ENCODE measurements at places on chromosomes 4 and X. TPM values are rescaled to one million over a fixed set of nuclear protein-coding genes. Genes with fewer than 3 reads are reported as not detected.

The SLC6A14 gene
- not detected for total RNA-seq

The MAP7D3 gene
- 13.8 TPM for total RNA-seq

The SMIM10 gene
- 4.9 TPM for total RNA-seq

The GRIPAP1 gene
- total RNA-seq = 20.7 TPM

The MYOZ2 gene
- total RNA-seq = 843 TPM

The NWD2 gene
- total RNA-seq = not detected

The PNCK gene
- 6.1 TPM for total RNA-seq

The CDX4 gene
- total RNA-seq = not detected

The SRPK3 gene
- 52.8 TPM for total RNA-seq

The SMIM31 gene
- not detected for total RNA-seq

The SLC10A7 gene
- 4.3 TPM for total RNA-seq

The ADH1C gene
- 2.6 TPM for total RNA-seq

The SPATA18 gene
- 1.6 TPM for total RNA-seq

The AFP gene
- not detected for total RNA-seq

- DNase-seq = no peak
Observed at GRCh38 chrX:10508891-10509290, 111.5 kb downstream of the MID1 start.

DNA sequence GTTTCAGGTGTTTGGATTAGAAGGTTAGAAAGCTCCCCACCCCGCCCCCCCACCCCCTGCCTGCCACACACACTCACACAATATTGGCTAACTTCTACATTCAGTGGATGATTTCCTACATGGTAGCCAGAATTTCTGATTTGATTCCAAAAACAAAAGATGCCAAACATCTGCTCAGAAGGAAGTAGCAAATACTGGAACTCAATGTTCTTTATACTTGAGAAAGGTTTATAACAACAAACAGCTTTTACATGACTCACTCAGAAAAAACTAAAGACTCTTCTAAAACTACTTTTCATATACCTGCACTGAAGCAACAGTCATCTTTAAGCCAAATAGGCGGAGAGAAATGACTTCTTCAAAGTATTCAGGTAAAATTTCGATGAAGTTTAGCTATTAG lies 750.5 kb upstream of the POU3F4 start:
- no peak for DNase-seq

GRCh38 chr4:135359128-135359527 lies 1157.5 kb upstream of the PABPC4L start:
- DNase-seq = no peak

GRCh38 chr4:75018811-75019479 lies 86.0 kb downstream of the PARM1 start:
- DNase-seq = no peak

DNA sequence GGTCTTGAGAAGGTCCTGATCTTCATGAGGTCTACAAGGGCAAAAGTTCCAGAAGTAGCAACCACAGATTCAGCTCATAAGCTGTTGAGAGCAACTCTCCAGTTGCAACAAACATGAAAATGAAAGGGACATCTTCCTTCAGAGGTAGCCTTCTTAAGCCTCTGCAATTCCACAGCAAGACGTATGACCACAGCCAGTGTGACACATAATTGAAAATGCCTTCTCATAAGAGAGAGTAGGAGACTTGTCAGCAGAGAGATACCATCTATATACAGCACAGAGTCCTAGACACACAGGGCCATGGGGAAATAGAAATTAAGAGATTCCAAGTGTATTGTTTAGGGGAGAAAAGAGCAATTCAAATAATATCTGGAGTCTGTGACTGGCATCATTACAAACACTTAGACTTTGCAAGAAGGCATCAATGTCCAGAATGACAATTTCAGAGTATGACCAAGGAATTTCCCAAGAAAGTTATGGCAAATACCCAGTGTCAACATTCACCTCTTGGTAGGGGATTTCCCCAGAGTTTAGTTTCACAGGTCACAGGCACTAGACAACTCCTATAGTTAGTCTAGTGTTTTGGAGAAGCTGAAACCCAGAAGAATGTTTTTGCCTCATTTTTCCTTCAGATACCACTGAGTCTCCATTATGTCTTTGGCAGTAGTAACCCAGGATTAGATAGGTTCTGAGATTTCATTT lies 340.3 kb downstream of the ZNF674 start:
- DNase-seq = no peak

- DNase-seq = no peak
Observed at GRCh38 chr4:73603271-73603710, 16.9 kb downstream of the RASSF6 start.

DNA sequence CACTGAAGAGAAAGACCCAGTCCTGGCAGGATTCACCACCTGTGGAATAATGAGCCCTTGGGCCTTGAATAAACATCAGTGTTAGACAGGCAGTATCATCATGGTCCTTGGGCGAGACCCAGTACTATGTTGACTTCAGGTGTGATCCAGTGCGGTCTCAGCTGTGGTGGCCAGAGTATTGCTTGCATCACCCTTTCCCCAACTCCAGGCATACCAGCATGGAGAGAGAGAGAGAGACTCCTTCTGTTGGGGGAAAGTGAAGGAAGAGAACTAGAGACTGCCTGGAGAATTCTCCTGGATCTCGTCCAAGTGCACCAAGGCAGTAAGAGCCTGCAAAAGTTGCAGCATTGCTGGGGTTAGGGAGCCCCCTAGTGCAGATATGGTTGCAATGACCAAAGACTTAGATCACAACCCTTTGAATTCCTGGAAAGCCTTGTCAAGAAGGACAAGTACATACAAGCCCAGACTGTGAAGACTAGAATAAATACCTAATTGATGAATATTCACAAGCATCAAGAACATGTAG lies 61.1 kb upstream of the VAMP7 start:
- peak; percentile 46 for DNase-seq

DNA sequence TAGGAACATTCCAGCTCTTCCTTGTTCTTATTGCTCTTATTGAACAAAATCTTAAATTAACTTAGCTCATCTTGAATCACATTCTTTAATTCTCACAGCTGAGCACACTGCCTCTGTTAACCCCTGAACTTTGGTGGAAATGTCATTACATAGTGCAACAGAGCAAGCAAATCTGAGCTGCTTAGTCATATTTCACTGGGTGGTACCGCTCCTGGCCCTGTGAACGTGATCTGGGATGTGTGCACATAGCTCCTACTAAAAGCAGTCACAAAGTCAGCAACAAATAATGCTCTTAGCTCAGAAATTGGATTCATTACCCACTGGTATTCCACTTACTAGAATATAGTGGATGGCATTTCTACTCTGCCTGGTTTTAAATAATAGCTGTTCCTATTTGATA lies 27.9 kb downstream of the ARHGEF6 start:
- DNase-seq = no peak

- no peak for DNase-seq
Observed at GRCh38 chrX:145002771-145003170, 244.5 kb upstream of the SPANXN1 start.

GRCh38 chr4:87901422-87901992 lies 68.7 kb downstream of the MEPE start:
- DNase-seq = no peak

DNA sequence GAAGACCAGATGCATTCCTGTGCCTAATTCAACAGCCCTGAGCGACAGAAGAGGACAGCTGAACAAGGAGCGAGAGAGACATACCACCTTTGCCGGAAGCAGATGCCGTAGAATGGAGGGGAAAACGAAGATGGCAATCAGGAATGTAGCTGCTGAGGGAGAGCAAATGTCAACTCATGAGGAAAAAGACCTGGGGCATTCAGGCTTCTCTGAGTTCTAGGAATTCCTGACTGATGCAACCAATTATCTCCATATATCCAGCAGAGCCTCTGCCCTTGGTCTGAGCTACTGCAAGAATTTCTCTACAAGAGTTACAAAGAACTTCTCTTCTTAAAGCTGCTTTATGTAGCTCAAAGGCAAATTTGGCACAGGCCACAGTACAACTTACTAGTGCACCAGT lies 40.5 kb upstream of the INPP4B start:
- no peak for DNase-seq

DNA sequence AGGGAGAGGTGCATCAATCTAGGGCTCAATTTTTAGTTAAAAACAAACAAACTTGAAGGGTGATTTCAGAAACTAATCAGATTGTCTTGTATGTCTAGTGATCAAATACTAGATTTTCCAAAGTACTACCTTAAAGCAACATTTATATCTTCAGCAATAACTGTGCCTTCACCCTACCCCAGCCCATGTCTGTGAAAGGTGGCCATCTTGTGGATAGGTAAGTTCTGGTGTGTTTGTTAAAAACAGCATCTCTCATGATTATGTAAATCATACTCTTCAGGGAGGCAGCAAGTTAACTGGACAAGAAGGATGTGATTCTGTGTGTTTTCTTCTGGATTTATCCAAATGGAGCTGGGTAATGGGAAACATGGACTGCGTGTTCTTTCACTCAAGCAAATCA lies 81.4 kb upstream of the ACSL1 start:
- DNase-seq = no peak

DNA sequence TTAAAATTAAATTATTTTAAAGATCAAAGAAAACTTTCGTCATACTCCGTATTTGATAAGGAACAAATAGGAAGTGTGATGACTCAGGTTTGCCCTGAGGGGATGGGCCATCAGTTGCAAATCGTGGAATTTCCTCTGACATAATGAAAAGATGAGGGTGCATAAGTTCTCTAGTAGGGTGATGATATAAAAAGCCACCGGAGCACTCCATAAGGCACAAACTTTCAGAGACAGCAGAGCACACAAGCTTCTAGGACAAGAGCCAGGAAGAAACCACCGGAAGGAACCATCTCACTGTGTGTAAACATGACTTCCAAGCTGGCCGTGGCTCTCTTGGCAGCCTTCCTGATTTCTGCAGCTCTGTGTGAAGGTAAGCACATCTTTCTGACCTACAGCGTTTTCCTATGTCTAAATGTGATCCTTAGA lies at the start of gene CXCL8:
Gene CXCL8 (plus strand): TSS at position 217 of the 426 bp plus-strand sequence. CDS start 90 bp downstream, at position 307.
- peak; percentile 60 for DNase-seq

DNA sequence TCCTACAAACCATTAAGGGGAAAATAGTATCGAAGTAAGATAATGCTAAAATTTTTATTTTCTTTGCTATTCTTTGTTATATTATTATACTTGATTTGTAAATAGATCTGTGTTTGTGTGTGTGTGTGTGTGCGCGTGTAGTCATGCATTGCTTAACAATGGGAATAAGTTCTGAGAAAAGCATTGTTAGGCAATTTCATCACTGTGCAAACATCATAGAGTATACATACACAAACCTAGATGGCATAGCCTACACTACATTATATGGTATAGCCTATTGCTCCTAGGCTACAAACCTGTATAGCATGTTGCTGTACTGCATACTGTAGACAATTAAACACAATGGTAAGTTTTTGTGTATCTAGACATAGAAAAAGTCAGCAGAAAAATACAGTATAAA lies 17.1 kb downstream of the MTTP start:
- no peak for DNase-seq

GRCh38 chr4:102761906-102762305 lies 1.1 kb upstream of the MANBA start:
- DNase-seq = no peak

- DNase-seq = peak; percentile 85
Observed at GRCh38 chr4:76305971-76306881, at the start of gene STBD1. TSS of gene STBD1 (plus strand) at chr4:76306733. CDS start at chr4:76306770, 37 bp downstream.

GRCh38 chr4:26736621-26737020 lies 124.0 kb upstream of the STIM2 start:
- no peak for DNase-seq

- no peak for DNase-seq
Observed at GRCh38 chrX:119516157-119516702, 48.0 kb downstream of the SLC25A5 start.

DNA sequence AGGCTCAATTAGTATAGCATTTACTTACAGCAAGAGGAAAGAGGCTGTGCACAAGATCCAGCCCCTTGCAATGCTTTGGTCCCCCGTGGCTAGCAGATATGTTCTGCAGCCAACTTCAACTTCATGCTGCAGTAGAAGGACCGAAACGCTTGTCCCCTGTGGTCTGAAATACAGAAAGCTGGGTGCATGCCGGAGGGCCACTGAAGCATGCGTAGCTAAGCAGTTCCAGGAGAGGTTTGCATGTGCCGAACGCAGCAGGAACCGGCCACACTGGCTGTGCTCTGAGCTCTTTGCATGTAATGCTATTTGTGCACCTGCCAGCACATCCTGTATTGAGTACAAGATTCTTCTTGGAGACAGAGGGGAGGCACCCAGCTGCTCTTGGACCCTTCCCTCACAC lies 35.8 kb upstream of the SHISA3 start:
- DNase-seq = no peak

GRCh38 chr4:140862177-140862442 lies 105.9 kb upstream of the TBC1D9 start:
- DNase-seq = no peak

DNA sequence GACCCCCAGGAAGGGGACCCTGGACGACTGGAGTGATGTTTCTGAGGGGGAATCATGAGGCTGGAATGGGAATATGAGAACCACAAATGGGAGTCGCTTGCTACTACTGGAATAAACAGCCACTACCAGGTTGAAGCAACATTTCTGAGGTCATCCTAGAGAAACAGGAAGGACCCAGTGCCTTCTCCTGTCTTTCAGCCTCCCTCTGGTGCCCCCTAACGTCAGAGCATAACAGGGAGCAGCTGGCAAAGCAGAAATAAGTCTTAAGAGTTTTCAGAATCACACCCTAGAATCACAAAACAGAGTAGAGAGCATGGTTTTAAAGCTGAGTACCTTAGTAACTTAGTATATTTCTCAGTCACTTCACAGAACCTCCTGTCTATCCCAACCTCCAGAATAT lies 347.8 kb upstream of the PITX2 start:
- DNase-seq = no peak

DNA sequence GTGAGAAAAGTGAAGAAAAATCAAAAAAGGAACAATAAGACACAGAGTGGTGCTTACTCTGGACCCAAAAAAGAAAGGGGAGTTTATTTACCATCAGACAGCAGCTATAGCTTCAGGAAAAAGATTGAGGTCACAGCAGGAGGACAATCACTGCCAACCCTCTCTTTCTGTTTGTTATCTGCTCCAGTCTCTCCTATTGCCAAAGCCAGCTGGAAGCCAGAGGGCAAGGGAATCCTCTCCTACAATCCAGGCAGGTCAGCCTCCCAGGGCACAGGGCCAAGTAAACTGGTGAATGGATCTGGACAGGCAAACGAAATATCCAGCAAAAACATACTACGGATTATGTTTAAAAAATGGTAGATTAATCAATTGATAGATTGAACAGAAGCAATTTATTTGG lies 306.9 kb upstream of the SLIT2 start:
- no peak for DNase-seq

GRCh38 chrX:70268034-70268433 lies at the start of gene ARR3:
TSS of gene ARR3 (plus strand) at chrX:70268334. CDS start at chrX:70269386, 1,052 bp downstream.
- DNase-seq = no peak

DNA sequence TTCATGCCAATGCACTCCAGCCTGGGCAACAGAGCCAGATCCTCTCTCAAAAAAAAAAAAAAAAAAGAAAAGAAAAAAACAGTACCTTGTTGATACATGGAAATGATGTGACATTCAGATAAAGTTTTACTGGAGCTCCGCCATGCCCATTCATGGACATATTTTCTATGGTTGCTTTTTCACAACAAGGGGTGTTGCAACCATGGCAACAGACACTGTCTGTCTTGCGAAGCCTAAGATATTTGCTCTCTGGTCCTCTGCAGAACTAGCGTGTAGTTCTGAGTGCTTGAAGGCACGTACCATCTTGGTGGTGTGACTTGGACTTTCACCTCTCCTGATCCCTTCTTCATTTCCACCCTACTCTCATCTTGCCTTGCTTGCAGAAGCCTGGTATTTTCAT lies 53.2 kb downstream of the TBL1X start:
- no peak for DNase-seq

All from left ventricle myocardium inferior (tissue), 1 donor.